Cortex of kidney (tissue), 1 donor: ENCODE measurements at places on chromosomes 6 and 20.

- no peak for DNase-seq
These were observed 1.1 kb downstream of the CEBPB start for GRCh38 chr20:50191544-50192363.

DNA sequence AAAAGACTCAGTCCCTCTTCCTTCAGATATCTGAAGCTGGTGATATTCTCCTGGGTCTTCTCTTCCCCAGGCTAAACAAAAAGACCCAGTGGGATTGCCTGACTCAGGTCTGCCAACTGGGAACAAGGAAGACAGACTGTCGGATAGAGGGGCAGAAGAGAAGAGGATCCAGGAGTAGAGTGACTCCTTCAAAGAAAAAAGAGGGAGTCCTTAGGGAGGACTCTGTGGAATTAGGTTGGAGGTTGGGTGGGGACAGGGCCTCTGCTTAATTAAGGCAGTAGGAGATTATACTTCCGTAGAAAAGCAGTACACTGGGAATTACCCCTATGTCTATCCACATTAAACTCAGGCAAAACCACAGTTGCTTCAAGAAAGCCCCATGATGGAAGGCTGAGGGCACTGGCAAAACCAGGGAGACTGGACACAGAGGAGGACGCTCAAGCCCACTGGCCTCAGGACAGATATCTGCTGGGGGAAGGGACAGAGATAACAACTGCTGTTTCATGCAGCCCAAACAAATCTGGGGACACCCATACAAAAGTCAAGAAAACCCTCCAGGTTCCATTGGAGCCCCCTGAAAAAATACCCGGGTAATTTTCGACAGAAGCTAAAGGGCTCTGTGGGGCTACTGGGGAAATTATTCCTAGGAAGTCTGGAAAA, 5.7 kb downstream of the BCL2L1 start:
- no peak for DNase-seq

DNA sequence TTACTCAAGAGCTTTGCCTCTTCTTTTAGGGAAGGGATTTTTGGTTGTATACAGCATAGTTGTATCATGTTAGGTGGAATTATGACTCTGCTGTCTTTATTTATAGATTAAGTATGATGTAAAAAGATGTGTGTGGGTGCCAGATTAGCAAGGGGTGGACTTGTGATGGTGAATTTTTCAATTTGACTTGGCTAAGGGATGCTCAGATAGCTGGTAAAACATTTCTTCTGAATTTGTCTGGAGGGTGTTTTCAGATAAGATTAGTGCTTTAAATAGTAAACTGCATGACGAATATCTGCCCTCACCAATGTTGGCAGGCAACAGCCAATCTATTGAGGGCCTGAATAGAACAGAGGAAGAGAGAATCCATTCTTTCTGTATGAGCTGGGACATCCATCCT, 173.3 kb upstream of the TNFAIP3 start:
- no peak for DNase-seq

DNA sequence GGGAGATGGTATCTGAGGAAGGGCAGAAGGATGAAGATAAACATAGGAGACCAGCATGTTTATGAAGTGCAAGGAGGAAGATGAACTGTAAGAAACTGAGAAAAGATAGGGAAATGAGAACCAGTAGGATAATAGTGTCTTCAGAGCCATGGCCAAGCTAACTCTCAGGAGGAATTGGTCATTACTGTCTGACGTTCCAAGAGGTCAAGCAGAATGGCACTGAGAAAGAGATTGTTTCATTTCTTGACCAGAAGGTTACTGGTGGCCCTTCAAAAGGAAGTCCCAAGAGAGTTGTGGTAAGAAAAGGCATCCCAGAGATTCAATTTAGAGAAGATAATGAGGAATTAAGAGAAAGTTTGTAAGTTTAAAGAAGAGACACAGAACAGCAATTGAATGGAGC, 47.5 kb downstream of the EYA4 start:
- no peak for DNase-seq

GRCh38 chr6:123913863-123914262, 110.2 kb downstream of the NKAIN2 start:
- DNase-seq = no peak

GRCh38 chr6:70844301-70844700, 112.6 kb downstream of the B3GAT2 start:
- no peak for DNase-seq

- DNase-seq = no peak
These were observed 57.3 kb upstream of the PHACTR2 start for GRCh38 chr6:143620447-143620846.

GRCh38 chr6:100475554-100476320, 11.0 kb upstream of the SIM1 start:
- no peak for DNase-seq

DNA sequence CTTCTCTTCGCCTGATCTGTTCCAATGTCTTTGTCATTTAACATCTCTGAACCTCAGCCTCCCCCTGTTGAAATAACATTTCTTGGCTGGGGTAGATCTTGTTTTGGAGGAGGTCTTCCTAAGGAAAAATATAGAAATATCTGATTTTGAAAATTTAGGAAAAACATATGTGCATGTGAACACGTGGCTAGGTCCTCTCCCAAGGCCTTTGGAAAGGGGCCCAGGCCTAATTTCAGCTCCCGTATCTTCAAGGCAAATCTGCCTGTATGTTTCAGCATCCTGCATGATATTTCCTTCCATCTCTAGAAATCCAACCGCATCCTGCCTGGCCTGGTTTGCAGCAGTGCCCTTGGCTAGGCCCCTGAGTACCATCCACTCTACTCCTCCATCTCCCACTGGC, 261.2 kb downstream of the PHACTR1 start:
- no peak for DNase-seq

DNA sequence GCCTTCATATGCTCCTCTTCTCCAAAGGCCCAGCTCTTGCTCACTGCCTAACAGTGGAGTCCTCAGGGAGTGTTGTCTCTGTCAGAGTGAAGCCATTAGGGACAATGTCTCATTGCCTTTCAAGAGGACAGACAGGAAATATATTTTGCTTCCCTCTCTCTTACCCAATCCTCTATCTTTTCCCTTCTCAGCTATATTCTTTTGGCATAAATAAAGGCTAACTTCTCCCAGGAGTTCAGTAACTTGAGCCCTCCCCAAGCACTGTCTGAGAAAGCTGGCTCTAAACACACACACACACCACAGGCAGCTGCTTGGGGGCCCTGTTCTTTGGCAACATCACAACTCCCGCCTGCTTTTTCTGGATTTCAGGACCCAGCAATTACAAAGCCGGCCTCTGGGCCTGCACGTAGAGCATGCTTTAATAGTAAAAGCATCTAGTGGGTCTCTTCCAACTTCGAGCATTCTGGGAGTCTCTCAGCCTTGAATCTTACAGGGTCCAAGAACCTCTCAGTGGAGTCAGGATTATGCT, 34.7 kb upstream of the LAMA4 start:
- no peak for DNase-seq

DNA sequence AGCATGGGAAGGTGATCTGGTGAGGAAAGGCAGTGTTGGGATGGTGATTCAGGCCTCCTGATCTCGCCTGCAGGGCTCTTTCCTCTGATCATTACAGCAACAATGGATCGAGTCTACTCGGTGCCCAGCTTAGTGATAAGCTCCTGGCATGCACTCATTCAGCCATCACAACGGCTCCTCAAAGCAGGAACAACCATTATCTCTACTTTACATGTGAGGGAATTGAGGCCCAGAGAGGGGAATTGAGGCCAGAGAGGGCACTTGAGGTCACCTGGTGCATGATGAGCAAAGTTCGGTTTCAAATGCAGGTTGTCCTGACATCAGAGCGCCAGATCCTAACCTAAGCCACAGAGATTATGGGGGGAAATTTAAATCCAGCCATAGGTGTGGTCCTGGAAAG, 42.0 kb upstream of the BPIFA2 start:
- no peak for DNase-seq

- DNase-seq = no peak
These were observed 21.5 kb downstream of the EZR start for GRCh38 chr6:158797331-158798310.

DNA sequence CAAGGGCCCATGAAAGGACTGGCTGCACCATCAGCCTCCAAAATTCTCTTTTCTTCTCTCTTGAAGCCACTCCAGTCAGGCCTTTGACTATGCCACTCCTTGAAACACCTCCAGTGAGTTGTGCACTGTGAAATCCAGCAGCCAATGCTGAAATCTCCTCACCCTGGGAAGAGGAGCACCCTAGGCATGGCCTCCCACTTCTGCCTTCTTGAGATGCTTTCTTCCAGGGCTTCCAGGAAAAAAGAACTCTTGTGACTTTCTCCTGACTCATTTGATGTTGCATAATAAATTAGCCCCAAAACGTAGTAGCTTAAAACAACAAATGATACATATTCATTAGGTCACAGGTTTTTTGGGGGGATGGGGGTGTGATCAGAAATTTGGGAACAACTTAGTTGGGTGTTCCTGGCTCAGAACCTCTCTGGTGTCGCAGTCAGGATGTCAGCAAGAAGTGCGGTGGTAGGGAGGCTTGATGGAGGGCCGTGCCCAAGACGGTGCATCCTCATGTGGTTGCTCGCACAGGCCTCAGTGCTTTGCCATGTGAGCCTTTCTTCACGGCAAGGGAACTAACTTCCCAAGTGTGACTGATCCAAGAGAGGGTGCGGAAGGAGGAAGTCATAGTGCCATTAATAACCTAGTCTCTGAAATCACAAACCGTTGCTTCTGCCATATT, 12.1 kb downstream of the NCR2 start:
- DNase-seq = no peak

GRCh38 chr6:100267721-100268123, 197.0 kb downstream of the SIM1 start:
- DNase-seq = no peak

GRCh38 chr20:44489931-44490330, 14.3 kb downstream of the TTPAL start:
- no peak for DNase-seq

DNA sequence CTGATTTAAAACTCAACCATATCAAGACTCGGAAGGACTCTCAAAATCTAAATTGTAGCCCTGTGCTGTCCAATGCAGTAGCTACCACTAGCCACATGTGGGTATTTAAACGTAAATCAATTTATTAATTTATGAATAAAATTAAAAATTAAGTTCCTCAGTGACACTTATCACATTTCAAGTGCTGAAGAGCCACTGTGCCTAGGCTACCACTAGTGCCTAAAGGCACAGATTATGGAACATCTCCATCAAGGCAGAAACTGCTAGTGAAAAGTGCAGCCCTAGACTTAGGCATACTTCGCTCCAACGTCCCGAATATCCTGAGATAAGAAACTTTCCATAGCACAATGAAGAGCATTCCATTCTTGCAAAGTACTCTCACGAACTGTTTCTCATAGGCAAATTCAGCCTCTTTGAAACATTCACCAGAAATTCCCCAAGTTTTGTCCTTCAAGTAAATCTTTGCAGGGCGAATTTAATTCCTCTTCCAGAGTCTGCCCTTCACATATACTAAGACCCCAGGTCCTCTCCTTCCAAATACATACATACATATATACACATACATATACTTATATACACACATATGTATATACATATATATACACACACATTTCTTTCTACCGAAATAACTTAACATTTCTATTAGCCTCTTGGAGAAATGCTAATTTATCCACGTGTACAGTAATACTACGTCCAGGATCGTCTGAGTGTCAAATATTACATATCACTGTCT, 1.3 kb downstream of the SUPT3H start:
- no peak for DNase-seq

DNA sequence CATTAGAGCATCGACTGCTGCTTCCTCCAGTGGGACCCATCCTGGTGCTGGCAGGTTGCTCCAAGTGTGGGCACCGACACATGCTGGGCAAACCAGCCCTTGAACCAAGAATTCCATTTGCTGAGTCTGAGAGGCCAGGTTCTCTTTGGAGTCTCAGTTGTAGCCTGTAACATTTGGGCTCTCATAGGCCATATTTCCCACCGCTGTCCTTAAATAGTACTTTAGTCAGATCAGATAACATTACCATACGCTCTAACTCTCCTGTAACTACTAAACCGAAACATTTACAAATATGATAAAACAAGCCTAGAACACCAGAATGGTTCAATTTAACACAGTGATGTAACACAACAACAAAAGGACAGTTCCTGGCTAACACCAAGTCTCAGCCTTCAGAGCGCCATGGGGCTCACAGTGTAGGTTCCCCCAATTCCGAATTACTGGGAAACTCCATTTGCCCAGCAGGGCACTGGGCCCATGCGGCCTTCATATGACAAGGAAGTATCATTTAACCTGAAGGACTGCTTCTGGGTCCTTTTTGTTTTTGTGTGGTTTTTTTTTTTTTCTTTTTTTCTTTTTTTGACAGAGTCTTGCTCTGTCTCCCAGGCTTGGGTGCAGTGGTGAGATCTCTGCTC, 28.4 kb upstream of the CD93 start:
- no peak for DNase-seq

GRCh38 chr6:46584586-46584985, 68.0 kb downstream of the CYP39A1 start:
- DNase-seq = no peak

- no peak for DNase-seq
These were observed 8.6 kb downstream of the SNX9 start for GRCh38 chr6:157831424-157832249.

DNA sequence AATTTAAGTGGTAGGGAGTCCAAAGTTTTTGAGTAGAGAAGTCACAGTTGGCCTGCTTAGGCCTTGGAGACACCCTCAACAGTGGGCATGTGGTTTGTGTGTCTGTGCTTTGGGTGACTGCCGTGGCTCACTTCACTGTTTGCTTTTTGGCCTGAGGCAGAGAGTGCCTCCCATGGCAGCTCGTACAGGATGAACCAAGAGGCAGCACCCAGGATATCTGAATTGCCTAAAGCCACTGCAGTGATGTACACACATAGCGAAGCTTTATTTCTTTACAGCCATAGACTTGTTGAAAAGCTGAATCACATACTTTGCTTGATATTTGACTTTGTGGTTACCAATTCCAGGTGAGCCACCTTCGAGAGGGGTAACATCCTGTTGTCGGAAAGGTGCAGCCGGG, 21.6 kb downstream of the RREB1 start:
- DNase-seq = no peak

GRCh38 chr6:1615853-1616420, 6.2 kb downstream of the FOXC1 start:
- DNase-seq = no peak

DNA sequence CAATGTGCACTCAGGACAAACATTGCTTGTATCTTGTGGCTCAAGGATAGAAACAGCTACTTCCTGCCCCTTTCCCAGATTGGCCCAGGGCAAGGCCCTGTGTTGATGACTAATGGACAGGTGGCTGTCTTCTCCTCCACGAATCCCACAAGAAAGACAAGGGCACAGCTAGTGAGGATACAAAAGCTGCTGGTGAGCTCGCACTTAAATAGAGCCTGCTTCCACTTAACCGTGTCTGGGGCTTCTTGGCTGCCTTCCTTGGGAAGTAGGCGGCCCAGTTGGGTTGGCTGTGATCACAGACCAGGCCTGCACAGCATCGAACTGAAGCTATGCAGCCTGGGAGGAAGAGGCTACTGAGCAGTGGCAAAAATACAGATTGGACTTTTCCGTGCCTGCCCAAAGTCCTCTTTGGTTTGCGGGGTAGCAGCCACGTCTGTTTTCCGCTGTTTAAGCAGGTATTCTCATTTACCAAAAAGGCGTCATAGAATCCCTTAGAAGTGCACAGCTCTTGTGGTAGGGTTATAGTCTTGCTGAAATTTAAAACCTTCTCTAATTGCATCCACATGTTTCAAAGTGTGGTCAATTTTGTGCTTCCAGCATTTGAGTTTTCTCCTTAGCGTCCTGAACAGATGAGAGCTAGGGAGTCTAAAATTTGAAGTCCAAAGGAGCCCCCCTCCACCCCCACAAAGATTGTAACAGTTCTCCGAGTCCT, 23.0 kb upstream of the NAA20 start:
- no peak for DNase-seq
